ENCODE measurements at places on chromosomes 7 and 10.

DNA sequence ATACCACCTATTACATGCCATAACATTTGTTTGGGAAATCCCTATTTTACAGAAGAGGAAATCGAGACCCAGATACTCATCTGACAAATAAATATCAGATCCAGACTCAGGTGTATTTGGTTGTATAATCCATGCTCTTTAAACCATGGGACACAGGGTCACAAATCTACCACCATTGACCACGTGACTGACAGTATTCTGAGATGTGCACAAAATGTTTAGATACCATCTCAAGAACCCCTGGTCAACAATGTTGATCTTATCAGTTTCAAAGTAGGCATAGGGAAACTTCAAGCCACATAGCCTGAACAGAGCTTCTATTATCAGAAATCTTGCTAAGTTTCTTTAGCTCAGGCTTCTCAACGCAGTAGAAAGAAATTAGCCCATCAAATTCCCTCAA is 93.6 kb downstream of the ICA1 start:
- DNase-seq = no peak

GRCh38 chr10:95758351-95759025 is 2.5 kb downstream of the ENTPD1 start:
- DNase-seq = no peak

- DNase-seq = no peak
Measured at GRCh38 chr10:71306979-71307378, 12.1 kb upstream of the SLC29A3 start.

- no peak for DNase-seq
Measured at GRCh38 chr7:108592646-108593201, 23.1 kb downstream of the DNAJB9 start.

- no peak for DNase-seq
Measured at GRCh38 chr7:1696671-1697498, 26.8 kb downstream of the ELFN1 start.

- DNase-seq = no peak
Measured at GRCh38 chr7:64873517-64873916, 29.6 kb upstream of the ZNF273 start.

GRCh38 chr7:31416381-31416870 is 75.9 kb upstream of the NEUROD6 start:
- no peak for DNase-seq

DNA sequence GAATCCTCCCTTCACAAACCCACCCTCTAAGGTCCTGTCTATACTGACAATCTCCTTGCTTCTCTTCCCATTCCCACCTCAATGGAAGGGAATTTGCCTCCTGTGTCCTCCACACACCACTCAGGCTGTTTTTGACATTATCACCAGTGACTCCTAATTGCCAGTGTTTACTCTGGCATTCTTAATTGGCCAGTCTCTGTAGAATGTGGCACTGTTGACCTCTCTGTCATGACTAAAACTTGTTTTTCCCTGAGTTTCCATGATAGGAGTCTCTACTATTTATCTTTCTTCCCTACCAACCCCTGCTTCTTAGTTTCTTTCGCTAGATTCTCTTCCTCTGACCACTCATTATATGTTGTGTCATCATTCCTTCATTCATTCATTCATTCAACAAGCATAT is 12.1 kb downstream of the SLC16A12 start:
- no peak for DNase-seq

DNA sequence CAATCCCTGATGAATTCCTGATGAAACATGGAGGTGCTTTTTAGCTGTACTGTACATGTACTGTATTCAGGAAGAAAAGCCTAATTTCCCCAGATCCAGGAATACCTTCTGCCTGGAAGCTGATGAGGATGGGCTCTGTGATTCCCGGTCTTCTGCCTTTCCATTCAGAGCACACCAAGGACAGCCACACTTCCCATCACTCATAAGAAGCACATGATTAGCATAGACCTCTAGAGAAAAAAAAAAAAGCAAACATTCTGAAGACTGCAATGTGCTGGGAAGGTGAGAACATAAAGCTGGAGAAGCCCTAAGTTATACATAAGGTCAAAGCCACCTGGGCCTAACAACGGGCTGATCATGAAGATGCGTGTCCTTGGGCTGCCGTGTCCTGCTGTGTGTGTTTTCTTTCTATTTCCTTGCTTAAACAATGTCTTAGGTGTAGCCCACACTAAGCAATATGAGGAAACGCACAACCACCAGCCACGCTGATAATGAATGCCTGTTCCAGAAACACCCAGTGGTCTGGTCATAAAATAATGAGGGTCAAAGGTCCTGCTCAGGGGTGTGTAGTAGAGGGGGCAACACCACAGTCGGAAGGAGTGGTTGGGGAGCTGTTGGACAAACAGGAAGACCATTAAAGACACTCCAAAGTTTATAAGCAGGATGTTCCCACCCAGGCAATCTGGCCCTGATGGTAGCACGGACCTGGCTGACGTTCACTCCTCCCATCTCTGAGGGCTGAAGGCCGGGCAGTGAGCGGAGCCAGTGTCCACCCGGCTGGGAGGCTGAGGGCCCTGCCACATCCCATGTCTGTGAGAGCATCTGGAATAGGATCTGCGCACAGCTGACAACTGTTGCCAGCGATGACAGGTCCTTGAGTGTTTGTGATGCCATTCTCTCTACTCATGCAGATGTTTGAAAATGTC is 7.9 kb downstream of the PKD1L1 start:
- DNase-seq = no peak

DNA sequence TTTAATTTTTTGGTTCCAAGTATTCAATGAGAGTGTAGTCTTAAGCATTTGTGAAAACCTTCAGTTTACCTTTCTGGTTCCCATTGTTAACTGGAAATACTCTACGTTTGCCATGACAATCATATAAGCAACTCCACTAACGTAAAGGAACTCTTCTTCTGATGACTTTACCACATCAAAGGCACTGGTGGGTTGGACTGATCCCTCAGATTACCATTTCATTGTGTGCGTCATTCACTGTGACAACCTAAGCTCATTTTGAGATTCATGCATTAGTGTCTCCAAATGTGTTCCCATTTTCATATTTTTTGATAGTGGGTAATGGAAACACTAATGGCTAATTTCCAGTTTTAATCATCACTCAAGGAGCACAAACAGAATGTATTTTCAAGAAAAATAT is 119.9 kb upstream of the COL1A2 start:
- no peak for DNase-seq

GRCh38 chr7:17558135-17558534 is 259.7 kb downstream of the AHR start:
- DNase-seq = no peak
